Tibial nerve (tissue), 4 donors: ENCODE measurements at places on chromosomes 11 and 22.

DNA sequence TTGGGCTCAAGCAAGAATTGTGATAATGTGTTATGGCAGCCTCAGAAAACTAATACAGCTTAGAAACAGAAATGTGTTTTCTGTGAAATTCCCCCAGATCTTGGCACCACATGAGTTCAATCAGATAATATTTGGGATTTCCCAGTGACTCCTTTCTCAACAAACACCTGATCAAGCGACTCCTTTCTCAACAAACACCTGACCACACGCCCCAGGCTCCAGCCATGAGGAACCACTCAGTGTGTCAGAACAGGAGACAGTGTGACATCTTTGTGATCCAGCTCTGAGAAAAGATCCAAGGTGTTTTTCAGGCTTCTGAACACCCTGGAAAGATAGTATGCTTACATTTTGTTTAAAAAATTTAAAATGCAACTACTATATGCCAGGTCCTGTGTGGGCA is 1.9 kb upstream of the UVRAG start:
- H3K27me3 ChIP-seq: no peaks in the 10 kb centered on the region
- H3K36me3 ChIP-seq: no peaks in the 10 kb centered on the region
- H3K4me1 ChIP-seq: peaks cover 9% of the 10 kb centered on the region
- no peak overlapping the region for H3K4me3 ChIP-seq

GRCh38 chr11:63813563-63814382 is 517 bp downstream of the SPINDOC start:
- peak overlapping the region; percentile 53 for H3K27ac ChIP-seq
- peak; percentile 12 for DNase-seq
- peaks cover 18% of the 10 kb centered on the region for H3K36me3 ChIP-seq
- H3K4me1 ChIP-seq: peaks cover 10% of the 10 kb centered on the region
- H3K4me3 ChIP-seq: peak overlapping the region; percentile 96

- no peaks in the 10 kb centered on the region for H3K4me1 ChIP-seq
- H3K27ac ChIP-seq: no peak overlapping the region
- H3K27me3 ChIP-seq: no peaks in the 10 kb centered on the region
- DNase-seq: no peak
Observed at GRCh38 chr22:49151256-49152126, 676.2 kb downstream of the BRD1 start.

GRCh38 chr11:61118004-61118403 is 15.7 kb downstream of the CD5 start:
- no peak overlapping the region for H3K4me3 ChIP-seq
- no peak overlapping the region for H3K27ac ChIP-seq
- H3K4me1 ChIP-seq: no peaks in the 10 kb centered on the region
- no peaks in the 10 kb centered on the region for H3K36me3 ChIP-seq
- no peak for DNase-seq

DNA sequence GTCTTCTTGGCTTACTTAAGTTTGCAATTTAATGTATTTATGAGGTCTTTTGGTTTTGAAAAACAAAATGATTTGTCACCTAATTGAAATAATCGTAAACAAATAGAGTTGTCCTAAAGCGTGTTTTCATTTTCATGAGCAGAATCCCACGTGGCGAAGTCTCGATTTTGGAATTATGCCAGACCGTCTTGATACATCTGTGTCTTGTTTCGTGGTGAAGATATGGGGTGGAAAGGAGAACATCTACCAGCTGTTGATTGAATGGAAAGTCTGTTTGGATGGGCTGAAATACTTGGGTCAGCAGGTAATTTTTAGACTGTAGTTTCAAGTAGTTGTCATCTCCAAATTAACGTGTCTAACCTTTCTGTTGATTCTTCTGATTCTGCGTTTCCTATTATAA is 64.7 kb downstream of the UVRAG start:
- H3K27ac ChIP-seq: no peak overlapping the region
- no peaks in the 10 kb centered on the region for H3K27me3 ChIP-seq
- no peaks in the 10 kb centered on the region for H3K36me3 ChIP-seq
- H3K4me3 ChIP-seq: no peak overlapping the region
- H3K4me1 ChIP-seq: peaks cover 22% of the 10 kb centered on the region

- DNase-seq: no peak
- no peak overlapping the region for H3K4me3 ChIP-seq
- H3K27me3 ChIP-seq: peaks cover 100% of the 10 kb centered on the region
- H3K36me3 ChIP-seq: no peaks in the 10 kb centered on the region
- H3K4me1 ChIP-seq: no peaks in the 10 kb centered on the region
- H3K27ac ChIP-seq: no peak overlapping the region
Observed at GRCh38 chr11:122979815-122980595, 1.6 kb downstream of the BSX start.

DNA sequence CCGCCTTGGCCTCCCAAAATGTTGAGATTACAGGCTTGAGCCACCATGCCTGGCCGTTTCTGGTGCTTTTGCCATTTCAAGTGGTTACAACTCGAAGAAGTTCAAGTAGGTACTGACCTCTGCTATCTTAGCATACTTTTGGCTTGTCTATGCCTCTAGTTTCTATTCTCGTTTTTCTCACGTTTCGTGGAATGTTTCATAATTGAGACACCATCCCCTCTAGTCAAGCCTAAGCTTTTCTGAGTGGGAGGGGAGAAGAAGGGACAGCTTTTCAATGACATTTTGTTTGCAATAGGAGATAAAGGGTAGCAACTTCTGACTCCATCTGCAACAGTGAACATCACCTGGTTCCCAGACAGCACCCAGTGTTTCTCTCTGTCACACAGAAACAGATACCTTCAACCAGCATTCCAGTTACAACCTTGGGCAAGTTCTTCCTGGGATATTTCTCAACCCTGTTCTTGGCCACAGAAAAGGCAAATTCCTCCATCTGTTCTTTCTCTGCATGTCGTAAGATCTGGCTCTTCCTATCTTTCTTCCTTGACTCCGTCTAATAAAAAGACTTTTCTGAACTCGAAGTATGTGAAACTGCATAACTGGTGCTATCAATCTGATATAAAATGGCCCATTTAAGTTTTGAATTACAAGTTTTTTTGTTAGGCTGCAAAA is 25.5 kb downstream of the DDI1 start:
- H3K27me3 ChIP-seq: no peaks in the 10 kb centered on the region
- no peak overlapping the region for H3K27ac ChIP-seq
- H3K36me3 ChIP-seq: no peaks in the 10 kb centered on the region
- no peak overlapping the region for H3K4me3 ChIP-seq
- DNase-seq: no peak

DNA sequence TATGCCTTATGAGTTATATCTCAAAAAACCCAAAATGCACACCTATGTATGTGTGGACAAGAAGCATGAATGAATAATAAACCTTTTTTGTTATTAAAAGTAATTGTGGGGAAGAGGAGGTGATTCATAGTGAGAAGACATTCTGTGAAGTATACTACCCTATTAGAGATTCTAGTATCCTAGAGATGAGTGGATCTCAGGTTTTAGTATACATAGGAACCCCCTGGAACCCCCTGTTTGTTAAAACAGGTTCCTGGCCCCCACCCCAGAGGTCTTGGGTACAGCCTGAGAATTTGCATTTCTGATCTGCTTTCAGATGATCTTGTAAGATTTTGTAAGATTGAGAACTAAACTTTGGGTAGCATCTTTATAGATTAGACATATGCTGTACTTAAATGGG is 17.5 kb downstream of the NUCB2 start:
- H3K4me1 ChIP-seq: no peaks in the 10 kb centered on the region
- H3K36me3 ChIP-seq: peaks cover 29% of the 10 kb centered on the region
- H3K4me3 ChIP-seq: no peak overlapping the region
- no peak overlapping the region for H3K27ac ChIP-seq
